Activated naive CD8-positive, alpha-beta T cell treated with anti-CD3 and anti-CD28 coated beads, Interleukin-2, amount 50 U/mL, for 24 hours (primary cell): ENCODE measurements at places on chromosomes 2 and 18.

GRCh38 chr2:51791496-51791895 is 759.6 kb upstream of the NRXN1 start:
- no peak for DNase-seq

DNA sequence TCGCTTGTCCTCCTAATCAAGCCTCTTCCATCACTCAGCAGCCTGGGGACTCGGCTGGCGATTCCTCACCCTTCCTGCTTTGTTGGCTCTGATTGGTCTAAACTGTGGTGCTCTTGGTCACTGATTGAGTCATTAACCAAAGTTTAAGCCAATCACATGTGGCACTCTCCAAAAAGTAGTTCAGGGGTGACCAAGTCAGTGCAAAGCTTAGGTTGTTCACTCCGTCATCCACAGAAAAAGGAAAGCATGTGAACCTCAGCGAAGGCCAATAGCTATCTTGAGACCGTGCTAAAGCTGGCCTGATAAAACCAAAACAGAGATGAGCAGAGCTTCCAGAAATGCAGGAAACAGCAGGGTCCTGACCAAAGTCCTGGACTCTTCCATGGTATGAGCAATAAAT is 4.9 kb downstream of the ALPK2 start:
- DNase-seq = no peak

DNA sequence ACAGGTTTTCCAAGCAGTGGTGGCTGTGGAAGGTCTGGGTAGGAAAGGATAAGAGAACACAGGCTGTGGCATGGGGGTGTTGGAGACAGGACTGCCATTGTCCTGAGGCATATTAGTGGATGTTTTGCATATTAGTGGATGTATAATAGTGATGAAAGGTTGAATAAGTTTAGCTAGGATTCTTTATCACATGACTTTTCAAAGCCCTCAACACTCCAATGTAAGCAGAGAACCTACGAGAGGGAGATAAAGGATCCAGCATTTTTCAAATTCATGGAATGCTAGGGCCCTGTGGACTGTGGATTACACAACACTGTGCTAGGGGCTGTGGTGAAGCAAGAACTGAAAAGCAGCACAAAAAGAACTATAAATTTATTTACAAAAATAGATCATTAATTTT is 63.2 kb downstream of the POLE4 start:
- DNase-seq = no peak

DNA sequence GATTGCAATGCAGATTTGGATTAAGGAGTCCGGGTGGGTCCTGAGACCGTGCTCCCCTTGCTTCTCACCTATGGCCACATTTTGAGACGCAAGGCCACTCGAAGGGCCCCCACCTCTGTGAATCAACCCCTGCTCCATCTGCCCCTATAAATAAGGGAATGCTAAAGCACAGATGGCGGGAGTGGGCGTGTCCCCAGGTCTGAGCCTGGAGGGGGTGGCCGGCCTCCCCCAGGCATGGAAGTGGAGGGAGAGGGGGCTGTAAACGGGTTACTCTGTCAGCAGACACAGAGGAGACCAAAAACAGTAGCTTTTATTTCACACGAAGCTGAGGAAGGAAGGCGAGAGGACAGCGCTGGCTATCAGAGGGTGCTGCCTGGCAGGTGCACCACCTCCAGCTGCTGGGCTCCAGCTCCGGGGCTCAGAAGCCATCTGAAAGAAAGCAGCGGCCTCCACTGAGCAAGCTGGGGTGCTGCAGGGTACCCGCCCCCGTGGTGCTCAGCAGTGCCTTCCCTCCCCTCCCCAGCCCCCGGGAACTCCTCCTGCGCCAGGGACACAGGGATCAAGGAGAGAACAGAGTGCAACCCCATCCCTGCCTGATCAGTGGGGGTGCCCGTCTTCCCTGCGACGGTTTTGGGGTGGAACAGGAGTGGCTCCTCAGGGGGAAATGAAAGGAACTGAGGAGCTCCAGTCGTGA is 56.7 kb upstream of the RAB6C start:
- DNase-seq = no peak

DNA sequence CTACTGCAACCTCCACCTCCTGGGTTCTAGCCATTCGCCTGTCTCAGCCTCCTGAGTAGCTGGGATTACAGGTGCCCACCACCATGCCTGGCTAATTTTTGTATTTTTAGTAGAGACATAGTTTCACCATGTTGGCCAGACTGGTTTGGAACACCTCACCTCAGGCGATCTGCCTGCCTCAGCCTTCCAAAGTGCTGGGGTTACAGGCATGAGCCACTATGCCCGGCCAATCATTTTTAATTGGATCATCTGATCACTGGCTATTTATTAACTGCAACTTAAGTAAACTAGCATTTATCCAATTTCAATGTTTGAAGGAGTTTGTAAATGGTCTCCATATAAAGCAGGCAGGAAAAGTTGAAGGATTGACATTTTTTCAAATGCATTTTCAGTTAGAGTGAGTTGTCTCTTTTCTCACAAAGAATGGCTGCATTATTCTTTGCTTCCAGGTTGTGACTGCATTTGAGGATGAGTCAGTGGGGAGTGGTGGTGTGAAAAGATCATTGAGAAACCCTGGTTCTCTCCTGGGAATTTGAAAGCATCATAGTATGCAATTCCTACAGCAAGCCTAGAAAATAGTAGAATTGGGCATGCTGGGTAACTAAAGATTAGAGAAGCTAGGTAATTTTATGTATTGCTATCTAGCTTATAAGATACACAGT is 431.1 kb upstream of the ZEB2 start:
- no peak for DNase-seq

- no peak for DNase-seq
Measured at GRCh38 chr2:36616947-36617346, 19.0 kb upstream of the FEZ2 start.

GRCh38 chr18:12099160-12099559 is 5.5 kb downstream of the ANKRD62 start:
- DNase-seq = no peak

DNA sequence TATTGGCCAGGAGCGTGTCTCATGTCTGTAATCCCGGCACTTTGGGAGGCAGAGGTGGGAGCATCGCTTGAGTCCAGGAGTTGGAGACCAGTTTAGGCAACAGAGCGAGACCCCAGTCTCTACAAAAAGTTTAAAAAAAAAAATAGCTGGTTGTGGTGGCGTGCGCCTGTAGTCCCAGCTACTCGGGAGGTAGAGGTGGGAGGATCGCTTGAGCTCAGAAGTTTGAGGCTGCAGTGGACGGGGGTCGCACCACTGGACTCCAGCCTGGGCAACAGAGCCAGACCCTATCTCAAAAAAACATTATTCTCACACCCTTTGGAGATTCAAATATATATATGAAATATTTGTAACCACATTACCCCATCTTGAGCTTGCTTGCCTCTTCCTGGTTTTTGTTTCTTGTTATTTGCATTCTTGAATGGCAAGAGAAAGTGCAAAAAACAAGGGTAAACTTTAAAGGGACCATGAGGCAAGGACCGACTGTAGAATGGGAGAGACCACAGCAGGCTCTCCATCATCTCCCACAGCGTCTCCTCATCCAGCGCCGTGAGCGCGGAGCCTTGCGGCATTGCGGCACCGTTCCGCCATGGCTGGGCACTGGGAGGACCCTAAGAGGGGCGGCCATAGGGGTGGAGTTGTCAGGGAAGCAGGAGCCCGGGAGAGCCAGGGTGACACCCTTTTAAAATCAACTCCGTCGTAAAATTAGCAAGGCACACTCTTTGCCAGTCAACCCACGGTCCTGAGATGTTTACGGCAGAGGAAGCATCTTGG is 1.4 kb downstream of the ELP2 start:
- no peak for DNase-seq

GRCh38 chr18:41681138-41681880 is 273.7 kb upstream of the PIK3C3 start:
- no peak for DNase-seq

DNA sequence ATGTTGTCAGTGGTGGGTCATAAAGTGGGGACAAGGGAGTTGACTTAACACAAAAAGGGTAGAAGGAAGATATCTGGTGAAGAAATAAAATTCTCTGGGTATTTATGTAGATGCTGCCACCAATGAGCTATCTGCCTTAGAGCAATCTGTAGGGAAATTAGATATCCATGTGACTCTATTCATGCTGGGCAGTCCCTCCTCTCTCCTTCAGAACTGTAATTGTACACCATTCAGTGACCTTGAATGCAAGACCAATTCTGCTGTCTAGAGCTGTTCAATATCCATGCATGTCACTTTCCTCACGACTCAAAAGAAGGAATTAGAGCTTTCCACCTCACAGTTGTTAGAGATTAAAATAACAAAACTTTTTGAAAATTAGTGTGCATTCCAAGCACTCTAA is 28.6 kb upstream of the TDRD15 start:
- DNase-seq = no peak

GRCh38 chr18:3248658-3249359 is 1.2 kb downstream of the MYL12A start:
- DNase-seq = no peak

GRCh38 chr18:77088963-77089722 is 43.4 kb downstream of the MBP start:
- DNase-seq = no peak

GRCh38 chr18:58520969-58521368 is 107.9 kb downstream of the ALPK2 start:
- DNase-seq = no peak

- no peak for DNase-seq
Measured at GRCh38 chr2:45830322-45830721, 178.8 kb downstream of the PRKCE start.

- DNase-seq = no peak
Measured at GRCh38 chr2:197011801-197012641, 85.5 kb upstream of the PGAP1 start.

- no peak for DNase-seq
Measured at GRCh38 chr2:127047716-127048617, 59.0 kb downstream of the BIN1 start.

DNA sequence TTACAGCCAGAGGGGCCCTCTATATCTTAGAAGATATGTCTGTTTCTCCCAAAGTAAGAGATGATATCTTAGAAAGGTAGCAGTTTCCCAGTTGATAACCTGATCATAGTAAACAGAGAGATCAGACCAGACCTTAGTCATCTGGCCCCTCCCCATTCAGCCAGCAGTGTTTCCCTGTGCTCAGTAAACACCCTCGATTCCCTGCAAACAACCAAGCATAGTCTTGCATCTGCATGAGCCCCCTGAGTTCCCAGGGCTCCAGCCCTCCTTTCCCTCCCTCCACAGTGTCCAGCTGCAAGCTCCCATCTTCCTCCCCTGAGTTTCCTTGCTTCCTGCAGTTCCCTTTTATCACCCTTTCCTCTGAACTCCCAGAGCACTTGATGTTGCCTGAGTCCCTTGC is 20.3 kb downstream of the NRP2 start:
- no peak for DNase-seq

DNA sequence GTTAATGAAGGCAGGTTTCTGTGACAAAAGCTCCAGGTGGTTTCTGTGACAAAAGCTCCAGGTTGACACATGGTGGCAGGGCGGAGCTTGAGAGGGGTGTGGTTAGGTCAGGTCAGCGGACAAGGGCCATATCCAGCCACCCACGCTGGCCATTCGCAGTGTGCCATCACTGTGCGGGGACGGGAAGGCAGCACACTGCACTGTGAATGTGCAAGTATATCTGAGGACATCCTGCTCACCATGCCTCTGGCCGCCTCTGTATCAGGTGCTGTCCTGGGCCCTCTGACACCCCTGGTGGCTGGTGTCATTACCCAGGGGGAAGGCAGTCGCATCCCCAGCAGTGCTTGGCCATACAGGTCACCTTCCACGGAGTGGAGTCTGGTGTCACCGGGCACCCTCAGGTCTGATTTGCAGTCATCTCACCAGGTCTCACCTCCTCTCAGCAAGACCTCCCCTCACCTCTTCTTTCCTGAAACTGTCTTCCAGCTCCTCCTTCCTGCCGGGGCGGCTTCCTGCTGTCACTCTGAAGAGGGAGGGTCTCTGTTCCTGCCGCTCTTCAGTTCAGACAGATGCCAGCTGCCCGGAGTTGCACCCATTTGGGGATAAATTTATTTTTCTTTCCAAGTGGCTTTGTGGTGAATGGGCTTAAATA is 34.9 kb downstream of the CTIF start:
- no peak for DNase-seq

- no peak for DNase-seq
Measured at GRCh38 chr2:108922141-108922915, 66.7 kb downstream of the EDAR start.

- no peak for DNase-seq
Measured at GRCh38 chr2:112942654-112943002, 31.7 kb downstream of the IL37 start.

- DNase-seq = no peak
Measured at GRCh38 chr18:30499721-30500120, 542.8 kb downstream of the DSC3 start.

DNA sequence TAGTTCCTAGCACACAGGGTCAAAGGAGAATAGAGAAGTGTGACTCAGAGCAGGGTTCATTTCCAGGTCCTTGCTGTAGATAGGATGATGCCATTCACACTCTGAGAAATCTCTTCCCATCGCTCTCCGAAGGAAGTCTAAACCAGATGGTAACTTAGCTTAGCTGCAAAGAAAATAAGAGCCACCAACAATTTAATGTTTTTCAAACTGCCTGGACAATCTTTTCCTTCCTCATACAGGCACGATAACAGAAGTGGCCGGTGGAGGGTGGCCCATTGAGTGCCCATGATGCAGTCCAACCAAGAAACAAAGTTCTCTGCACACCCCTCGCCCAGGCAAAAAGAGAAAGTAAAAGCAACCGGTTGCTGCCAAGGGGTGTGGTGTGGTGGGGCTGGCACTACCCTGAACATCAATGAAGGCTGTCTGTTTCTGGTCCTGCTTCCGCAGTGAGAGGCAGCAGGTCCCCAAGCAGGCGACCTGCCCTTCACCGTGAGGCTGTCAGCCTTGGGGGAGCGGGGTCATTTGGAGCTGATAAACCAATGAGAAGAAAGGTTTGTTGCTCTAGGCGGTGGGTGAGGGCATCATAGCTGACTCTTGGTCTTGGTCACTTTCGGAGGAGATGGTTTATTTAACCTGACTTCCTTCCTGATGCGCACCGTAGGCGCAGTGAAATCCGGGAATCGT is 105.6 kb upstream of the CD302 start:
- peak; percentile 57 for DNase-seq

- DNase-seq = no peak
Measured at GRCh38 chr2:207264310-207264709, 98.6 kb upstream of the KLF7 start.

- DNase-seq = no peak
Measured at GRCh38 chr18:25057491-25058050, 294.4 kb downstream of the ZNF521 start.

GRCh38 chr18:29512203-29512602 is 1335.3 kb upstream of the CDH2 start:
- no peak for DNase-seq

- DNase-seq = no peak
Measured at GRCh38 chr2:42802150-42802549, 9.8 kb upstream of the HAAO start.
